ENCODE measurements at places on chromosomes 5 and 9.

- peak overlapping the region; percentile 17 for H3K27ac ChIP-seq
- H3K27me3 ChIP-seq = no peaks in the 10 kb centered on the region
- no peak overlapping the region for H3K4me3 ChIP-seq
- H3K36me3 ChIP-seq = no peaks in the 10 kb centered on the region
Measured at GRCh38 chr5:57818397-57818796, 335.8 kb upstream of the ACTBL2 start.

GRCh38 chr5:168239325-168239724, 52.1 kb upstream of the WWC1 start:
- no peaks in the 10 kb centered on the region for H3K27me3 ChIP-seq
- DNase-seq = no peak
- no peaks in the 10 kb centered on the region for H3K36me3 ChIP-seq
- H3K4me1 ChIP-seq = no peaks in the 10 kb centered on the region
- no peak overlapping the region for H3K27ac ChIP-seq
- no peak overlapping the region for H3K4me3 ChIP-seq

DNA sequence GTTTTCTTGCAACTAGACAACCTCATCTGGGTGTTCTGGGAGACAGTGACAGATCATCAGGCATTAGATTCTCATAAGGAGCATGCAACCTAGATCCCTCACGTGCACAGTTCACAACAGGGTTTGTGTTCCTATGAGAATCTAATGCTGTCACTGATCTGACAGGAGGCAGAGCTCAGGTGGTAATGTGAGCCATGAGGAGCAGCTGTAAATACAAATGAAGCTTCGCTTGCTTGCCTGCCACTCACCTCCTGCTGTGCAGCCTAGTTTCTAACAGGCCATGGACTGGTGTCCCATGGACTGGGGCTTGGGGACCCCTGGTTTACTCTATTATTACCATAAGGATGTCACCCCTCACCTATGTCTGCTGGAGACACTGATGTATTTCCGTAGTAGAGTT, 166.8 kb downstream of the PSAT1 start:
- H3K36me3 ChIP-seq = no peaks in the 10 kb centered on the region
- no peaks in the 10 kb centered on the region for H3K4me1 ChIP-seq
- no peak overlapping the region for H3K27ac ChIP-seq
- no peaks in the 10 kb centered on the region for H3K27me3 ChIP-seq
- no peak overlapping the region for H3K4me3 ChIP-seq

GRCh38 chr5:1807451-1808185, 6.4 kb downstream of the NDUFS6 start:
- no peak overlapping the region for H3K27ac ChIP-seq
- DNase-seq = no peak
- H3K27me3 ChIP-seq = no peaks in the 10 kb centered on the region
- H3K4me1 ChIP-seq = peaks cover 3% of the 10 kb centered on the region
- H3K36me3 ChIP-seq = peaks cover 35% of the 10 kb centered on the region

DNA sequence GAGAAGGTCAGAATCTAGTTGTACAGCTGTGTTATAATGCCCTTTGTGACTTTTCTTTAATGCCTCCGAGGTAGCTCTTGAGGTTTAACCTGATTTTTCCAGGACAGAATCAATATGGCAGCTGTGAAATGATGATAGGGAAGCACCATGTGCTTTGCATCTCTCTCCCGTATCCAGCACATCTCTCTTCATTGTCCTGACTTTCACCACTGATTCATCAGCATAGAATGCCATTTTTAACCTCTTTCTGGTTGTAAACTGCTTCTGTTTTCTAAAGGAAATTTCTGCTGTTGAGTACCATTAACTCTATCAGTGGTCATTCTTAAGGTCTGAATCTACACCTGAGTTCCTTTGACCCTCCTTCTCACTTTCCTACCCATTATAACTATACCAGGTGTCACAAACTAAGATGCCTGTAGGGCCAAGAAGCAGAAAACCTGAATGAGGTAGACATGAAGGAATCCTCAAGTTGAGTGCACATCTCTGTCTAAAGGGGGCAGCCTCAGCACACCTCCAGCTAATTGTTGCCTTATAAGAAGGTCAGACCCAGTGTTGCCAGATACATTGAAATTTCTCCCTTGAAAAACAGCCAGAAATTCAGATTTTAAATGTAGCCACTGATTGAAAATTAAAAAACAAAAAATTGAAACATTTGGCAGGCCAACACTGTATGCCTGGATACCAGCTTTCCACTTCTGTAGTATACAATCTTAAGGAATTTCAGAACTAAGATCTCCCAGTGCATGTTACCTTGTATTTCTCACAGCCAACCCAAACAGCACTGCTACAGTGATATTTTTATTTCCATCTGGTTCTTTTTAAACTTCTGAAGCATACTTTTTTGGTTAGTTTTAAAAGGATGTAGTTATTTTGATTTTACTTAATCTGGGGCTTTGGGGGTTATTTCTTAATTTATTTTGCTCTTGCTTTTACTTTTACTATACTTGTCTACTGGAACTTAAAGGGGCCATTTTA, 35.8 kb upstream of the TLX3 start:
- no peak overlapping the region for H3K4me3 ChIP-seq
- no peak overlapping the region for H3K27ac ChIP-seq
- H3K4me1 ChIP-seq = no peaks in the 10 kb centered on the region
- H3K36me3 ChIP-seq = no peaks in the 10 kb centered on the region
- H3K27me3 ChIP-seq = no peaks in the 10 kb centered on the region

GRCh38 chr5:33049298-33049697, 338.2 kb downstream of the NPR3 start:
- no peaks in the 10 kb centered on the region for H3K36me3 ChIP-seq
- H3K4me3 ChIP-seq = peak overlapping the region; percentile 19
- no peaks in the 10 kb centered on the region for H3K27me3 ChIP-seq

DNA sequence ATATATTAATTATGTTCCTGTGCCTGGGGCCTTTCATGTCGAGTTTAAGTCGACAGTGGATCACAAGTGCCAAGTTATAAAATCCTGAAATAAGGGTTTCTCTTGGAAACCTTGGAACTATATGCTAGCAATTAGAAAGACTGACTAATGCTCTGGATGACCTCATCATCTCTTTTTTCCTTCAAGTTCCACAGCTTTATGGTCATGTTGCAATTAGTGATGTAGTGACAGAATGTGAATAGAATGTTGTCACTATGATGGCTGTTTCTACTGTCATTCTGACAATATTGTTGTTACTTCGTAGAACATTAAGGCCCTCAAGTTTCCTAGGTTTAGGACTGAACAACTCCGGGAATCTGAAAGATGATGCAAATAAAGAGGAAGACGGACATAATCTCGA, 368.0 kb upstream of the SEMA6A start:
- no peaks in the 10 kb centered on the region for H3K27me3 ChIP-seq
- no peak for DNase-seq
- no peaks in the 10 kb centered on the region for H3K4me1 ChIP-seq
- no peaks in the 10 kb centered on the region for H3K36me3 ChIP-seq
- H3K27ac ChIP-seq = no peak overlapping the region
- H3K4me3 ChIP-seq = no peak overlapping the region
